ENCODE measurements at places on chromosomes 3 and 15.

- peak; percentile 38 for DNase-seq
Observed at GRCh38 chr15:67914537-67915460, 75.0 kb upstream of the RNU6-1 start.

DNA sequence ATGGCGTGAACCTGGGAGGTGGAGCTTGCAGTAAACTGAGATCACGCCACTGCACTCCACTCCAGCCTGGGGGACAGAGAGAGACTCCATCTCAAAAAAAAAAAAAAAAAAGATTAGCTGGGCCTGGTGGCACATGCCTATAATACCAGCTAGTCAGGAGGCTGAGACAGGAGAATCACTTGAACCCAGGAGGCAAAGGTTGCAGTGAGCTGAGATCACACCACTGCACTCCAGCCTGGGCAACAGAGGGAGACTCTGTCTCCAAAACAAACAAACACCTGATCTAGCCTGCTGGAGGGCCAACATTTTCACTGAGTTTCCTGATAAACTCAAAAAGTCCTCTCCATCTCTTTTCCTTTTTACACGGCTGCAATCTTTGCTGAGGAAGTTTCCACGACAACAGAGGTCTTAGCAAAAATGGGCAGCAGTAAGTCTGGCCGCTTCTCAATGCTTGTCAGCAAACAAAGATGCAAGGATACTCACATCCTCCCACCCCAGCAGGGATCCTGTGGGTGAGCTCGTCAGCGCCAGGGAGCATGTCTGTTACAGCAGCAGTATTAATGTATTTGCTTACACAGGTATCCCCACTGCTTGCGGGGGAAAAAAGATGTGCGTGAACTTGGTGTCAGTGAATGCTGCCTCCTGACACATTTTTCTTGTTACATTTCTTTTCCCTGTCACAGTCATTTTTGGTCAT, 21.0 kb upstream of the CCDC174 start:
- no peak for DNase-seq

GRCh38 chr3:24060055-24060454, 115.0 kb downstream of the NR1D2 start:
- no peak for DNase-seq

DNA sequence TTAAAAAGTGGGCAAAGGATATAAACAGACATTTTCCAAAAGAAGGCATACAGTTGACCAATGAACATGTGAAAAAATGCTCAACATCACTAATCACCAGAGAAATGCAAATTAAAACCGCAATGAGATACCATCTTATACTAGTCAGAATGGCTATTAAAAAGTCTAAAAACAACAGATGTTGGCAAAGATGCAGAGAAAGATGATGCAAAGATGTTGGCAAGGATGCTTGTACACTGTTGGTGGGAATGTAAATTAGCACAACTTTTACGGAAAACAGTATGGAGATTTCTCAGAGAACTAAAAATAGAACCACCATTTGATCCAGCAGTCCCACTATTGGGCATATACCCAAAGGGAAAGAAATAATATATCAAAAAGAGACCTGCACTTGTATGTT, 53.5 kb downstream of the TLNRD1 start:
- no peak for DNase-seq

GRCh38 chr3:152356870-152357276, 88.1 kb downstream of the MBNL1 start:
- no peak for DNase-seq

DNA sequence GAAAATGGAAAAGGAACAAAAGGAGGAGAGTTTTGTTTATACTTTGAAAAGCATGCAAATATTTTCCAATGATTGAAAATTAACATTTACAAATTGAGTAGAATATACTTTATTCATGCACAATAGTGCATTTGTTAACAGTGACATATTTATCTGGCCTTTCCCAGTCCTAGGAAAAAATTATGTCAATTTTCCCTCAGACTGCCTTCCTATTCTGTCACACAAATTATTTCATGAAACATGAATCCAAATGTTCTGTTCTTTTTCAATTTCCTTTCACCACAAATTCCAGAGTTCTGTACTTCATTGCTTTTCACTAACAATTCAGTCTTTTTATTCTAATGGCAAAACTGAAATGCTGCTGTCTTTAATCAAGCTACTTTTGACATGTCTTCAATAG, 945.1 kb downstream of the ROBO1 start:
- no peak for DNase-seq

- DNase-seq: no peak
Observed at GRCh38 chr15:61541516-61541915, 312.4 kb upstream of the RORA start.

- DNase-seq: no peak
Observed at GRCh38 chr3:47342151-47342550, 38.7 kb upstream of the PTPN23 start.

Measured in neuronal stem cell (in vitro differentiated cells).